Inflammatory macrophage treated with lipopolysaccharide for 4 hours (primary cell): ENCODE measurements at places on chromosomes 1 and 21.

DNA sequence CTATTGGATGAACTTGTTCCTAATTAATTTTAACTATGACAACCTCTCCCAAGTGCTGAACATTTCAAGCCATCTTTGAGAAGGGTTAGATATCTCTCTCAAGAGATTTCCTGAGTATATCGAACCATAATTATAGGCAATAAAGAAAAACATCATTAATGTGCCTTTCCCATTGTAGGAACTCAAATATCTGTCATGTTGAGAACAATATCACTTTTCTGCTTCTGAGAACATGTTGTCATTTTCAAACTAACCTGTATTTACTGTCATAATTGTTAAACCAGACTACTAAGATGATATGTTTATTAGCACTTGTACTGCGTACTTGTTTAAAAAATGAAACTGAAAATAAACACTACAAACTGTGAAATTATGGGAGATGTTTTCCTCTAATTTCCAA lies 4.3 kb downstream of the EPS15 start:
- DNase-seq = no peak

- no peak for DNase-seq
Observed at GRCh38 chr21:40120940-40121575, 253.8 kb downstream of the PCP4 start.

GRCh38 chr1:12654657-12655056 lies 10.8 kb downstream of the AADACL4 start:
- DNase-seq = no peak

DNA sequence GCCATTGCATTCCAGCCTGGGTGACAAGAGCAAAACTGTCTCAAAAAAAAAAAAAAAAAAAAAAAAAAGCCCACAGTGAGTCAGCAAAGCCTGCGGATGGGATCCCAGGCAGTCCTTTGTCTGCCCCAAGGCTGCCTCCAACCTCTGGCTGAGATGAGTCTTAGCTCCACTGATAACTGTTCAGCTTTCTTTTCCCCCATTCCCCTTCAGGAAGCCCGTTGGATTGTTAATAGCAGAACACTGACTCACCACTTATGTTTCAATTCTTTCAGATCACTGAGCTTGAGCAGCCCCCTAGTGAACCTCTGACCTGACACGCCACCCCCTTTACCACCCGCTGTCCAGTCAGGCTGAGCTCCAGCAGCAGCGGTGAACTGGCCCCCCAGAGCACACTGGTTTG lies 57.5 kb downstream of the ERG start:
- DNase-seq = peak; percentile 41

DNA sequence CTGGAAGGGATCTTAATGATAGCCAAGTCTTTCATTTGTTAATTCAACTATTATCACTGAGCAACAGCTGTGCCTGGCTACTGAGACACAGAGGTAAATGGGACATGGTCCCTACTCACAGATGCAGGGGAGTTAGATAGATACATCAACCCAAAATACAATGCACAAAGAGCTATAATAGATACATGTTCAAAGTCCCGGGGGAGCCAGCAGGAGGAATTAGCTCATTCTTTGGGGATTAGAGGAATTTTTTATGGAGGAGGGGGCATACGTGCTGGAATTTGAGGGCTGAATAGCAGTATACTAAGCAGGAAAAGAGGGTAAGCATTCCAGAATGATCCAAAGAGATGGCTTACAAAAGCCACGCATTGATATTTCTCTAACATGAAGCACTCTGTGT lies 34.6 kb downstream of the C8B start:
- DNase-seq = no peak

DNA sequence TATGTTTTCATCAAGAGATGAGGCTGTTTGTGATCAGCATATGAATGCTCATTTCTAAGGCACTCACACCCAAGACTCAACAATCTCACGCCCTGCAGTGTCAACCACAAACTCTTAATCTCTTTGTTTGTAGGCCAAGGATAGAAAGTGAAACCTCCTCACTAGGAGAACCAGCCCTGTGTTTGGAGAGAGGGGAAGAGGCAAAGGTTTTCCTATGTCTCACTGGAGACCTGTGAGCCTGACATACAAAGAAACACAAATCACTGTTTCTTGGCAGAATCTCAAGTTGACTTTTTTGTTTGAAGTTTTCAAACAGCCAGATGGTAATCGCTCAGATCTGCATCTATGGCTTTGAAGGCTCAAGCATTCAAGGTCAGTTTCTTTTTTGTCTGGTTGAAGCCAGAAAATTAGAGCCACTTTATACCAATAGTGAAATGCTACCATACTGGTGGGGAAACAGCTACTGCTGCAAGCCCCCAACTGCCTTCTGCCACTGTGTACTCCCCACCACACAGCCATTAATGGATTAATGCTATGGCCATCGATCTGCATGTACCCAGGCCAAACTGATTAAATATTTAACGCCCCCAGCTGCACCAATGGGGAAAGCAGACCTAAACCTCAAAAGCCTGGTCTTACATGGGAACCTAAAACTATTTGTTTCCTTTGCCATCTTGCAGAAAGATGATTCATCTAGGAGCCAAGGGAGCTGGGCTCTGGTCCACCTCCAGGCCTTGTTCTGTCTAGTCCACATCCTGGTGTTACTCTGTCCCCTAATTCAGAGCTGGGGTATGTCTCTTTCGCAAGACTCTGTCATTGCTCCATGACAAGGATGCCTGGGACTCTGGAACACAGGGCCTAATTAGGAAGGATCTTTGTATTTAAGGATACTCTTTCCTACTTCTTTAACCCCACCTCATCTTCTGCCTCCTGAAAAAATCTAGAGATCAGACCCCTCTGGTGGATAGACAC lies 16.3 kb downstream of the PDZK1 start:
- peak; percentile 28 for DNase-seq

DNA sequence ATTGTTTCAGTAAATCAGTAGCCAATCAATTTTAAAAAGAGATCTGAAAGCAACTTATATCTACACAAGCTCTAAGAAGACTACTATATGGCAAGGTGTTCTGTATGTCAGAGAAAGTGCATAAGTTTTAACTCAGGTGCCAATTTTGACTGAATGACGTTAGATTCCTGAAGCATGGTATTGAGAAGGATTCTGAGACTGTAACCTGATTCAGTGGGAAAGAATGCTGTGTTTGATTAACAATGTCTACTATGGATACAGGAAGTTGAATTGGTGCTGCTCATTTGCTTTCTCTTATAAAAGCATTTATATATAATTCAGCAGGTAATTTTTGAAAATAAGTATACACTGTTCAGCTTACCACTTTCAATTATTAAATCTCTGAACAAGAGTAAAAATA lies 156.3 kb downstream of the PAPPA2 start:
- no peak for DNase-seq

DNA sequence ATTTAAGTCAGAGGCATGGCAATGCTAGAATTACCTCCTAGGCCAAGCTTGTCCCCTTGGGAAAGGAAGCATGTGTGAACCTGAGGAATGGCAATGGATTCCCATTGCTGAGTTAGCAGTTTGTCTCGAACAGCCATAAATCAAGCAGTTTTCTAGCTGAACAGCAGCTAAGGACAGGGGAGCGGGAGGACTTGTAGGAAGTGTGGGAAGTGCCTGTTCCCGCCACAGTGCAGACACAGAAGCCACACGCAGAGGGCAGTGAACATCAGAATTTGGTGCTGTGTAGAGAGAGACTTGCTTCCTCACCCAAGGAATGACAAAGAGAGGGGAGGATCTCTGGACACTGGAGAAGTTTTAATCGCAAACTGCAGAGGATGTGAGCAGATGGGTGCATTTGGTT lies 3.8 kb downstream of the PHGDH start:
- no peak for DNase-seq

- DNase-seq = no peak
Observed at GRCh38 chr1:36493524-36493923, 10.8 kb upstream of the CSF3R start.

- DNase-seq = peak; percentile 52
Observed at GRCh38 chr1:146001709-146002108, 5.3 kb upstream of the TXNIP start.
